Activated CD8-positive, alpha-beta memory T cell treated with anti-CD3 and anti-CD28 coated beads for 48 hours (primary cell): ENCODE measurements at places on chromosomes 5 and 9.

DNA sequence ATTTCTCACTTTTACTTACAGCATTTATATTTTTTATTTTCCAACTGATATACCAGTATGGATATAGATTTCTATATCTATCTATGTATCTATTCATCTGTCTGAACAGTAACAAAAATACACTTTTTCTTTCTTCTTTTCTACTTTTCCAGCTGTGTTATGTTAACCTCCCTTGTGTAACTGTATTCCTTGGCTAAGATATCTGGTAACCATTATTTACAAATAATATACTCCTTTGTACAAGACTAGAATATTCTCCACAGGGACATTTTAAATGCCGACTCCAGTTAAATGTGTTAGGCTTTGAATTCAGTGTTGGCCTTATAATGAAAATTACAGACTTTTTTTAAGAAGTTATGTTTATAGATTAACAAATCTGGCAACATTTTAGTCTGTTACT is 168.7 kb downstream of the XRCC4 start:
- no peak for DNase-seq

DNA sequence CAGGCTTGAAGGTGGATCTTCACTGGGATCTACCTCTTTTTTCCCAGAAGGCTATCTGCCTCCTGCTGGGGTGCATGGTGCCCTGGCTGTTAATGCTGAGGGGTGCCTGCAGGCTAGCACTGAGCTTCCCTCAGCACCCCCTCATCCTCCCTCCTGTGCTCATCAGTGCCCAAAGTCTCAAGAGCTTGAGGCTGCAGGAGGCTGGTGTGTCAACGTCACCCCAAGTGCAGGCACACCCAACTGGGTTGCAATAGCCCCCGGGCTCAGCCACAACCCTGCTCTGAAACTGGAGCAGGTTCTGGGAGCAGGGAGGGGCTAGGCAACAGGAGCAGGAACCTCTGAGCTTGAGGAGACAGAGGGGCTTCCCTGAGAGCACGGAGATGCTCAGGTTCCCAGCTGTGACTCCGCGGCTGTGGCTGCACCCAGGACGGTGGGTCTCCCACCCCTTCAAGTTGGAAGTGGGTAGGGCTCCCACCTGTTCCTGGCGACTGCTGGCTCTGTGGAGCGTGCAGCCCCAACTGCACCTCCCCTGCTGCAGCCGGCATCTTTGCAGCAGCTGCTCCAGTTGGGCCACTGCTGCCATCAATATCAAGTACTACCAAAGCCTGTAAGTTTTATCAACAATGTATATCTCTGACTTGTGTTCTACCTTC is 1266.6 kb upstream of the C9orf72 start:
- DNase-seq: no peak

DNA sequence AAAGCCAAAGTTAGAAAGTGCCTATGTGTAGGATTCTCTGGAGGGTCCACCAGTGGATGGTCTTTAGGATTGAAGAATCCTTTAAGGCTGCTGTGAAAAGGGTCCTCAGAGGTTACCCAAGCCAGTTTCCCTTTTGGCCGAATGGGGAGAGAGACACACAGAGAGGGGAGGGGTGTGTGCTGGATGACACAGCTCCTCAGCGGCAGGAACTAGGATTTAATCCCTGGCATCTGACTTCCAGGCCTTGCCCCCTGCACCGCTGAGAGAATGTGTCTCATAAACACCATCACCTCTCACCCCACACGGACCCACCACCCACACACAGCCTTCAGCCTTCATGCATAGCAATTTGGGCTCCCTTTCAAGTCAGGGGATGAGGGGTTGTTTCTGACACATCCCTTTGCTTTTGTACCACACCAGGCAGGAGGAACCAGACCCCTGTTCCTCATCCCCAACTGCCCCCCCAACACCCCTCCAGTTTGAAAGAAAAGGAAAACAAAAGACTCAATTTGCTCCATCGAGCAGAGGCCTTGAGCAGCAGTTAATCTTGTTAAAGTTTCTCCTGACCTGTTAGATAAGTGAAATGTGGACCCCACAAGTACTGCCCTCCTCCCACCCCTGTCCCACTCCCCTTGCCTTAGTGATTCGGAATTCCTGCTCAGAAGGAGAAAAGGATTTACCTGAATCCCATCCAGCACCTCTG is 4.0 kb downstream of the PAPPA start:
- DNase-seq: no peak

DNA sequence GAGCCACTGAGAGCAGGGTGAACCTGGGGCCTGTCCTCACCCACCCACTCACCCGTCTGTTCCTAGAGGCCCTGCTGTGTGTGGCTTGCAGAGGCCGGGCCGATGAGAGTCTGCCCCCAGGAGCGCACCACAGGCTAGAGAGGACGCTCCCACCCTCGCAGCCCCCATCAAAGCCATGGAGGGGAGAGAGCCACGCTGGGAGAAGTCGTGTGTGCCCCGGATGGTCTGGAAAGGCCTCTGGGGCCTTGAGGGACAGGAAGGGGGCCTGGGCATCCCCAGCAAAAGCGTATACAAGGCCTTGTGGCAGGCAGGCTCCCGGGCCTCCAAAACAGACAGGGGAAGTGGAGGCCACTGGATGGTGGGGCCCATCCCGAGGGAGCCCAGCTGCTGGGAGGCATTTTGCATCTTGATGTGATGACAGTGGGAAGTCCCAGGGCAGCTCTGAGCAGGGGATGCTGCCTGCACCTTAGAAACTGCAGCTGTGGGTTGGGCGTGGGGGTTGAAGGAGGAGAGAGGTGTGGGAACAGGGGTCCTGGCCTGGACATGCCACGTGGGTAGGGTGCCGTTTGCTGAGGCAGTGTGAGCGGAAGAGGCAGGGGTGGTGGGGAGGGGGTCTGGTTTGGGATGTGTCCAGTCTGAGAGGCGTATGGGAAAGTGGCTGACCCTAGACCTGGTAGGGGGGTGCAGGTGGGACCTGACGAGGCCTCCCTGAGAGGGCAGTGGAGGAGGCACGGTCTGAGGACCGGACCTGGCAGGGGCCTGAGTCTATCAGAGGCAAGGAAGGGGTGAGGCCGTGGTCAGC is 43.0 kb upstream of the NOTCH1 start:
- no peak for DNase-seq

DNA sequence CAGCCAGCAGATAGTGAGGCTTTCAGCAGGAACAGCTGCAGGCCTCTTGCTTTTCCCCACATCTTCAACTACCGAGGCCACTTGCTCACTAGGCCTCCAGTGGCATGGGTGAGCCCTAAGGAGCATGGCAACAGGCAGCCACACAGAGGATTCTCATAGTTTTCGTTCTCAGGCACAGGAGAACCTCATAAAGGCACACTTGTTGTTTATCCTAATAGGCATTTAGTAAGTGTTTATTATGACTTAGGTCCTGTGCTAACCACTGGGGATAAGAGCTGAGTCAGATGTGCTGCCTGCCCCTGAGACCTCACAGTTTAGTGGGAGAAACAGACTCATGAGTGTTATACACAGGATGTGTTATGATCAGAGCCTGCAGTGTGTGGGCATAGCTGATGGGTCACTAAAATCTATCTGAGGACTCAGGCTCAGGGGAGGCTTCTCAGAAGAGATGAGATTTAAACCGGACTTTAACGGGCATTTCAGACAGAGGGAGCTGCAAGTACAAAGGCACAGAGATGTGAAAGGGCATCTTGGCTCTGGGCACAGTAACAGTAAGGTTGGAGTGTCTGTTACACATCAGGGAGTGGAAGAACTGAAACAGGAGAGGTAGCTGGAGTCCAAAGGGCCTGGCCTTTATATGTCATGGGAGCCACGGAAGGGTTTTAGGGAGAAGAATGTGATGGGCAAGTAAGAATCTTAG is 21.0 kb upstream of the HEMGN start:
- DNase-seq: no peak

DNA sequence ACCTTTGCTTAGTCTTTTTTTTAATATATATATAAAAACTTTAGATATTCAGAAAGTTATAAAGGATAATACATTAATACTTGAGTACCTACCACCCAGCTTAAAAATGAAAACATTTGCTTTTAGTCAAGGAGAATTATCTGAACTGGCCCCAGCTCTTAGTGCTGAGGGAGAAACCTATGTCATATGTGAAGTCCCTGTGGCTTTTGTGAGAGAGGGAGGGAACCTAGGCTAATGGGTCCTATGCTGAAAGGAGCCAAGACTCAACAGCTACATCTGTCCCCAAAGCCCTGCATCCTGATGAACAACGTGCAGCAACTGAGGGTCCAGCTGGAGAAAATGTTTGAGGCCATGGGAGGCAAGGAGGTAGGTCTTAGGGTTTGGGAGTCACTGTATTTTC is 92.0 kb upstream of the RUSC2 start:
- no peak for DNase-seq

DNA sequence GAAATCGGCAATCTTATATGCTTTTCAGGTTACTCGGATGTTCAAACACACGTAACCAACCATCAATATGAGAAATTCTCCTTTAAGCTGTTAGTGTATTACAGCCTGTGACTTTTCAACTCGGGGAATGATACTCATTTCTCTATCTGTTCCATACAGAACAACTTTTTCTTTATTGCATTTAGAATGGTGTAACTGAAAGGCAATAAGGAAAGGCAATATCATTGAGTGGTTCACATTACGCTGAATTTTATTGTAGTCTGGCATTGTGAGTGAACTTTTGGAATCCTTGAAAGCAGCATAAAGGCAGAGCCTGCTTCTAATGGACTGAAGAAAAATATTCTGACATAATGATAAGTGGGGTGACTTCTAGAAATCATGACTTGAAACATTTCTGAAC is 54.4 kb upstream of the MEF2C start:
- DNase-seq: no peak

DNA sequence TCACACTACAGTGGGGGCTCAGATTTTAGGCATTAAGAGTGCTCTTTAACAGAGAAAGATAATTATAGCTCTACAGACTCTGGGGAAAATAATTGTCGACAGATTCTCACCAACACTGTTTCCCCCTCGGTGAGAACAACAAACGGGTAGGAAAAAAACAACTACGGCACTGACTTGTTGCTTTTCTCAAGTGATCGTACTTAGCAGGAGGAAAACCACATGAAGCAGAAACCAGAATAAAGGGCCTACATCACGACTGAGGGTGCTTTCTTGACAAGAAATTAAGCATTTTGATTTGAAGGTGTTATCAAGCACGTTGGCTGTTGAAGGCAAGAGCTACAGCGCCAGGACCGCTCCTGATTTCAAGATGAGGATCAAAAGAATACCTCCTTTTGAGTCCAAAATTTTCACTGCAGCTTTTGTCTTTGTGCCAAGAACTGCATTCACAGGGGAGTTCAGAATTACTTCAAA is 27.2 kb upstream of the CER1 start:
- no peak for DNase-seq

DNA sequence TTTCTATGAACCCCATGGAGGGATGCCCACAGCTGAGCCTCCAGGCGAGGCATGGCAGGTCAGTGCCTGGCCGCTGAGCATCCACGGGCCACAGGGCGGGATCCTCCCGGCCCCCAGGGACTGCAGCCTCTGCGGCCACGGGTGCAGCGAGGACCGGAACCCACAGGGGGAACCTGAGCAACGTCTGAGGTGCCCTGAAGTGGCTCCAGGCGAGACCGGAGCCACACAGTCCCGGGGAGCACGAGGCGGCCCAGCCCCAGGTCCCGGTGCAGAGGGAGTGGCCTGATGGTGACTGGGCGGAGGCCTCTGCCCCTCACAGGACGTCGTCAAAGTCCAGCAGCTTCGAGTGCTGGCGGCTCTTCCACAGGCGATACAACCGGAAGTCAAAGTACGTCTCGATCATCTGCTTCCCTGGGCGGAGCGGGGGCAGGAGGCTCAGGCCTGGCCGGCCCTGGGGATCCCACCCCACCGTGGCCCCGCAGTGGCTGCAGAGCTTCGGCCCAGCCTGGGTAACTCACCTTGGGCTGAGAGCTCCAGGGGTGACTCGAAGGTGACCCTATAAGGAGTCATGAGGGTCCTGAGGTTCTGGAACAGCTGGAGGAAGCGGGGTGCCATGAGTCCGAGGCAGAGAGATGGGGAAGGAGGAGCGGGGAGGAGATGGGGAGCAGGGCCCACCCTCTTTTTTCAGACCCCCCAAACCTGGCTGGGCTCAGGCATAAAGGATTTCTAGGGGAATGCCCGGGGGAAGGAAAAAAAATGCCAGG is 8.1 kb upstream of the ENTPD8 start:
- DNase-seq: no peak

DNA sequence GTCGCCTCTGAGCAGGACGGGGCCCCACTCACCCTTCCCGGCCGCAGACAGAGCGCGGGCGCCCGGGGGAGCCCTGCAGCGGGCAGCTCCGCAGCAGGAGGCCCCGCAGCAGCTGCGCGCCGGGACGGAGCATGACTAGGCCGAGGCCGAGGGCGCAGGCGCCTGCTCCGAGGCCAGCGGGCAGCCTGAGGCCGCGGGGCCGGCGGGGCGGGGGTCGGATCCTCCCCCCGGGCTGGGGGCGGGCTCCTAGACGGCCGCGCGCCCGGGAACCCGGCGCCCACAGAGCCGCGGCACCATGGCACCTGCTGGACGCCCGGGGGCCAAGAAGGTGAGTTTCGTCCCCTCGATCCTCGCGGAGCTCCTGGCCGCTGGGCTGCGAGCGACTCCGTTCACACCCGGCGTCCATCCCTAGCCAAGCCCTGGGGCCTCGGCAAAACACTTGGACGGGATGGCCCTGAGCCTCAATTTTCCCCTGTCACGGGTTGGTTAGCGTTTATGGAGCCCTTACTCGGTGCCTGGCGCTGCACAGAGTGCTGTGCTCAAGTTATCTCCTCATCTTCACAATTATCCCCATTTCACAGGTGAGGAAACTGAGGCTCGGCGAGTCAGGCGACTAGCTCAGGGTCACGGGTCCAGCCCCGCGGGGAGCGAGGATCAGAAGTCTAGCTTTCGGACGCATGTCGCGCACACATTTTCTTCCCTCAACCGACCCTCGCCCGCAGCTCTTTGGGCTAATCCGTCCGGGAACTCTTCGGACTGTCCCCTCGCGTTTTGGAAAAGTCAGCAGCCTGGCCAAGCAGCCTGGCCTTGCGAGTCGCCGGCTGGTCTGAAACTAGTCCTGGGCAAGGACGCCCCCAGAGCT is at the start of the genes BHMT2 and DMGDH:
Gene BHMT2, plus strand, starts transcription at position 280 of the 862 bp plus-strand sequence. Its CDS starts 16 bp downstream, at position 296.
Gene DMGDH, minus strand, starts transcription at position 187 of the 862 bp plus-strand sequence. Its CDS starts 54 bp downstream, at position 133.
- DNase-seq: no peak

DNA sequence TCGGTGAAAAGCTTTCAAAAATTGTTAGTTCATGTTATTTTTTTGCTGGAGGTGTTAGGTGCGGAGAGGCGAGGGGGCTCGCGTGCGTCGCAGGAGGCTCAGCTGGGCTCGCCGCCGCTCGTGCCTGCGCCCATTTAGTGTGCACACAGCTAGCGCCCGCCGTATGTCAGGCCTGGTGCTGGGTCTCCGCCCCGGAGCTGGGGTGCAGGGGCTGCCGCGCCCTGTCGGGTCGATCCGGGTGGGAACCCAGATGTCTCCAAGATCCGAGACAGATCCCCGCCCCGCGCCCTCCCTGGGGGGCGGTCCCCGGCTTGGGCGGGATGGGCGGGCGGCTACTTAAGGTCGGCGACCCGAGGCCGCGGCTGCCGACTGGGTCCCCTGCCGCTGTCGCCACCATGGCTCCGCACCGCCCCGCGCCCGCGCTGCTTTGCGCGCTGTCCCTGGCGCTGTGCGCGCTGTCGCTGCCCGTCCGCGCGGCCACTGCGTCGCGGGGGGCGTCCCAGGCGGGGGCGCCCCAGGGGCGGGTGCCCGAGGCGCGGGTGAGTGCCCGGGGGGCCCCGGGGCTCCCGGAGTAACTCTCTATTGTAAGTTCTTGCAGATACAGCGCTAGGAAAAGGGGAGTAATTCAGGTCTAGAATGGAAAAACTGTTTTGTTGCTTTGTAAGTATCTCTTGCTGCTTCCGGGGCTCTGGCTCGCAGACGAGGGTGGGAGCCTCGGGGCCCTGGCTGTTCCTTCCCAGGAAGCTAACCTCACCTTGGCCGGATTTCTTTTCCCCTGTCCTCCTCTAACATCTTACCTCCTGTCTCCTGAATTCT is 31.7 kb downstream of the GSN start:
- DNase-seq: no peak

GRCh38 chr5:167402671-167403070 is 888.8 kb upstream of the WWC1 start:
- DNase-seq: no peak

GRCh38 chr5:42604171-42604711 is 152.4 kb upstream of the CCDC152 start:
- no peak for DNase-seq
